ENCODE measurements at places on chromosomes 6 and 20.
A peak's percentile ranks its signal among the peaks of the same experiment; 100 is the strongest.

GRCh38 chr6:29631860-29632731 lies 887 bp downstream of the GABBR1 start:
- peak; percentile 58 for DNase-seq

DNA sequence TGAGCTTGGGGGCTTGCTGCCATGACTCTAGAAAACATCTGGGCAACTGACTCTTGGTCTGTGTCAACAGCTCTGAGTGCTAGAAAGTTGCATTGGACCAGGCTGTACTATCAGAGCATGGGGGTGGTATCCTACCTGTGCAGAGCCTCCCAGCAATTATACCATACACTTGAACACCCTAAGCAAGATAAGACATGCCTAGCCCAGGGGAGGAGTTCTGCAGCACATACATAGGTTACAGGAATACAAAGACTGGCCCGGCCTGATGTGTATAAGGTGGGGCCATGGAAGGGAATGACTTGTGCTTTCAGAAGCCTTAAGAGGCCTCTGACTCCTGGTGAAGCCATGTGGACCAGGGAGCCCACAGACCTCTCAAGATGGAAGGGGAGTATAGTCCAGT lies 11.4 kb upstream of the MOCS1 start:
- no peak for DNase-seq

DNA sequence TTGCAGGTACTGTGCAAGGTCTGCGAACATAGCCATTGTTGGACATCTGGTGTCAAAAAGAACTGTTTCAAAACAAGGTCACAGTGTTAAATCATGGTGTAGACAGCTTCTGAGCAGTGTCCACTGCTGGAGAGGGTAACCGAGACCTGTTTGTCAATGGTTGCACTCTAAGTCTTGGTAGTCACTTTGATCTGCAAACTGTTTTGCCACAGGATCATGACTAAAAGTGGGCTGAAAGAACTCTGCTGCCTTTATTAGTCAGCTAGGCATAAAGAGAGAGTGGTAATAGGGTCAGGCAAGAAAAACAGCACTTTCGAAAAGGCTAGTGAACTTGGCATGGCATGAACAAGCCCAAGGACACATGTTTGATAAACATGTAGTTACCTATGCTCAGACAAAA lies 552.3 kb upstream of the CITED2 start:
- peak; percentile 41 for DNase-seq

DNA sequence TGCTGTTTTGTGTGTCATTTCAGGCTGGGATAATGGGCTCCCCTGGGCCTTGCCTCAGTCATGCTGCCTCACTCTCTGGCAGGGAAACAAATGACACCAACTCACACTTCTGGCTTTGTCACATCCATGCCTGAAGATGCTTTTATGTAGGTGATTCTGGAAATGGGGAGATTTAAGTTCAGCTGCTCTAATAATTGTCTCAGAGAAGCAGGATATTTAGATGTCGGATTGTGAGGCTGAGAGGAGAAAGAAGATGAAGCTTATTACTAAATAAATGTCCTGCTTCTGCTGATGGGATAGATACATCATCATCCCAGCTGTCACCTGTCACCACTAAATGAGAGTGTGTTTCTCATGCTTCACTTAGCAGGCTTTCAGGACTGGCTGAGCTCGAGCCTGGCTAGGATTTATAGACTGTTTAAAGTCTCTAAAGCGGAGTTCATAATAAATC lies 480.2 kb upstream of the SPTLC3 start:
- no peak for DNase-seq

DNA sequence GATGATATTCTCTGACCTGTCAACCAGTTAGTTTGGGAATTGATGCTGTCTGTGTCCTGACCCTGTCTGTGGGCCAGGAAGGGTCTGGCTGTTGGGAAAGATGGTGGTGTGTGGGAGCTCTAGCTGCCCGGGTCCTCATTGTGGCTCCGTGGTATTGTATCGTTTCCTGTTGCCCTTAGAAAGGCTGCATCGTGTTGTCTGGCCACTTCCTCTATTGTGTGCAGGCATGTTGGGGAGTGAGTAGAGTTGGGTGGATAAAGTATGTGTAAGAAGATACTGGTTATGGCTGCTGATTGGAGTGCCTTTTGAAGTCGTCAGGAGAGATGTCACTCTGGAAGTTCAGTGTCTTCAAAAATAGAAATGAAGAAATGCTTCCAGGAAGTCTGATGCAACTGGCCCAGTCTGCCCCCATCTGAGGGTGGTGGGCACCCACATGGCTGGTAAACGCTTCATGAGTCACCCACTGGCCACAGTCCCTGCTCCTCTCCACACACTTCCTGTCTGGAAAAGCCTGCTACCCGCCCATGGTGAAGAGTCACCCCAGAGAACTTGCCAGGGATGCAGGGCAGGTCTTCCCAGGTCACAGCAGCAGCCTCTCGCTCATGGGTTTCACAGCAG lies 27.9 kb downstream of the PPARD start:
- peak; percentile 99 for DNase-seq

DNA sequence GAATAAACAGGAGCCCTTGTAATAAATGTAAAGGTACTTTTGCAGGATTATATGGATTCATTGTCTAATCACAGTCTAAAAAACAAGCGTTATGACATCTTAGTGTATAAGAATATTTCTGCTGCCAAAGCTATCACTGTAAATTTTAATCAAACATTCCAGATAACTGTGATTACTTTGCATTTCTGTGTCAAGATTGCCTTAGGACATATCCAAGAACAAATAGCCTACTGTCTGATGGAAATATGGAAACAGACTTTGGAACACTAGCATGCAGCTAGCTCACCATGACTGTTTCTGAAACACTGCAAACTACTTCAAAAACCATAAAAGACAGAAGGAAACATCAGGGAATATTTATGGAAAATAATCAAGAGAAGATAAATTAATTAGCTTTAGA lies 248.7 kb upstream of the ASCC3 start:
- DNase-seq = no peak

DNA sequence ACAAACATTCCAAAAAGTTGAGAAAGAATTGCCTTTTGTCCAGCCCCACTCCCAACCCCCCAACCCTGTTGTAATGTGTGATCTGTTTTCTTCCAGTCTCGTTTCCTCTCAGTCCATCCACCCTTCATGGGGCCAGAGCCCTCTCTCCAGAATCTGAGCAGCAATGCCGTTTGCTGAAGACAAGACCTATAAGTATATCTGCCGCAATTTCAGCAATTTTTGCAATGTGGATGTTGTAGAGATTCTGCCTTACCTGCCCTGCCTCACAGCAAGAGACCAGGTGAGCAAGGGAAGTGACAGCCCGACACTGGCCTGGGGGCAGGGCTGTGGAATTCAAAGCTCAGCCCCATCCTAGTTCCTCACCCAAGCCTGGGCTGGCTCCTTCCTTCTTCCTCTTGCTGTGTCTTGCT lies 7.8 kb downstream of the MAVS start:
- no peak for DNase-seq

Measured in GM23248 (cell line).